ENCODE measurements at places on chromosomes 5 and 9.
A peak's percentile ranks its signal among the peaks of the same experiment; 100 is the strongest.

GRCh38 chr5:127978738-127979300, 104.7 kb upstream of the SLC12A2 start:
- DNase-seq, result no peak

DNA sequence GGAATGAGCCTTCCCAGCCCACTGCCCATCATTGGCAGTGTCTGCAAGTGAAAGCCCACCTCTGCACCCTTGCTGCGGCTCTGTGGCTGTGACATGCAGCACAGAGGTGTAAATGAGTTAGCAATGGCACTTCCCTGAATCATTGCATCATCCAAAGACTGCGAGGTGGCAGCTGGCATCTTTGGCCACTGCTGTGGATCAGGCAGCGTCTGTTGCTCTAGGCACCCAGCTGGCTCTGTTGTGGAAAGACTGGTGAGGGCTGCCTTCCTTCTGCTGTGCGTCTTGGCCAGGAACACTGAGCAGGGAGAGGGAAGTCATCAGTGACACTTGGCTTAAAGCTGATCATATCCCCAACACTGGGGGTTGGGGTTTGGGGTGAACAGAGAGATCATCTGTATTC, 64.5 kb downstream of the MFAP3 start:
- no peak for DNase-seq

GRCh38 chr9:86275962-86276361, 6.4 kb downstream of the ISCA1 start:
- DNase-seq, result no peak

DNA sequence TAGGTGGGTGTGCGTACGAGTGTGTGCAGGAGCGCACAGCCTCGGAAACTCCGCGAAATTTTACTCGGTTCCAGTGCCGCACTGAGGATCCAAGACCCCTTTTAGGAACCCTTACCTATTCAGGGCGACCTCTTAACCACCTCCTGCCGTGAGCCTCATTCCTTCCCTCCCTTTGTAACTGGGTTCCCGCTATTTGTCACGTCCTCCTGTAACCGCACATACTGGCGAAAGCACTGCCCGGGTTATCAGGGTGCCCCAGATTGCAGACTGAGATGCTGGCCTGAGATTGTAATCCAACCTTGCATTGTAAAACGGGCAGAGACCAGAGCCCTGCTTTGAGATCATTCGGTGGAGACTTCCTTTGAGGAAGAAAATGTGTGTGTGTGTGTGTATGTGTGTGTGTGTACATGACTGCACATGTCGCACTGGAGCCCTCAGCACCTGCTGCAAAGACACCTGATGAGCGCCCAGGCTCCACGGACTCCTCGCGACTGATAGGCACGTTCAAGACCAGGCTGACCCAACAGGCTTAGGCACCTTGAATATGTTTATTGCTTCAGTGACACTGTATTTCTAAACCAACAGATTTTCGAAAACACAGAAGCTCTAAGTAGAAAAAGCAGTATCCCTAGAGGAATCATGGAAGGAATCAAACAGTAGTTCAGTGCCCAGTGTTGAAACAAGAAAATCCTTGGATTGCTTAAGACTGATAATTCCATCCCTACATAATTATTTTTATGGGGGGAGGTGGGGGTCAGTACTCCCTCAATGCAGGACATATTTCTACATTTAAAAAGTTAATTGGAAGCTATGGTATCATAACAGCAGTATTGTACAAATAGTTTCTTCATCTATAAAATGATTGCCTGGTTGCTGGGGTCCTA, 86.5 kb upstream of the TNFAIP8 start:
- DNase-seq, result no peak

- no peak for DNase-seq
Observed at GRCh38 chr5:58143727-58144126, 316.2 kb downstream of the PLK2 start.

DNA sequence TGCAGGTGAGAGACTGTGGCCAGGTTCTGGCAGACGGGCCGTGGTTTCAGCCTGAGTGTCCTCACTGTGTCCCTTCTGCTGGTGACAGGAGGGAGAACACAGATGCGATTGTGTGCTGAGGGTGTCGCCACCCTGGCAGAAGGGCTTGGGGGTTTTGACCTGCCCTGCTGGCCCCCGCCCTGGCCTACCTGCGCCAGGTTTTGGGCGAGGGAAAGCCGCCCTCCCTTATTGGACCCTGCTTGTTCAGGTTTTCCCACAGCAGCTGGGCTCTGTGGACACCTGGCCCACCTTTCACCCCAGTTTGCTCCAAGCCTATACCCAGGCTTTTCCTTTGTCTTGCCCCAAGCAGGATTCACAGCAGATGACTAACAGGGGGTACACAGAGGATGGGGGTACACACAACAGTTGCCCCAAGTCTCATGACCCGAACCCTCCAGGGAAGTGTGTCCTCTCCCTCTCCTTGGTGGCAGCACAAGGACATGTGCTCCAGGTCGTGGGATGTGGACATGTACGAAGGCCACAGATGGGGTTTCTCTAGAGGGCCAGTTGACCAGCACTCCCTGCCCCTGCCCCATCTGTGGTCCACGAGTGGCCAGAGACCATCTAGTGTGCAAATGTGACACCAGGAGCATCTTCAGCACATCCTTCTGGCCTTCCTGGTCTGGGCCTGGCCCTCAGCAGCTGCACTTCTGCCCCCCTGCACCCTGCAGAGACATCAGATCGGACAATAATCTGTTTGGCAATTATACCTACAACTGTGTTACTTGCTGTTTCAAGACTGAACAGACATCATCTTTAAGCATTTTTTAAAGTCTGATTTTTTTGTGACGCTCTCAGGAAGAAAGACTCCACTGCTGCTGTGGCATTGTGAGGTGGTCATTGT, 265.8 kb upstream of the IRX4 start:
- no peak for DNase-seq

- DNase-seq, result no peak
Observed at GRCh38 chr5:102313912-102314311, 17.8 kb upstream of the SLCO4C1 start.

GRCh38 chr5:131214609-131215227, 44.0 kb downstream of the LYRM7 start:
- no peak for DNase-seq

DNA sequence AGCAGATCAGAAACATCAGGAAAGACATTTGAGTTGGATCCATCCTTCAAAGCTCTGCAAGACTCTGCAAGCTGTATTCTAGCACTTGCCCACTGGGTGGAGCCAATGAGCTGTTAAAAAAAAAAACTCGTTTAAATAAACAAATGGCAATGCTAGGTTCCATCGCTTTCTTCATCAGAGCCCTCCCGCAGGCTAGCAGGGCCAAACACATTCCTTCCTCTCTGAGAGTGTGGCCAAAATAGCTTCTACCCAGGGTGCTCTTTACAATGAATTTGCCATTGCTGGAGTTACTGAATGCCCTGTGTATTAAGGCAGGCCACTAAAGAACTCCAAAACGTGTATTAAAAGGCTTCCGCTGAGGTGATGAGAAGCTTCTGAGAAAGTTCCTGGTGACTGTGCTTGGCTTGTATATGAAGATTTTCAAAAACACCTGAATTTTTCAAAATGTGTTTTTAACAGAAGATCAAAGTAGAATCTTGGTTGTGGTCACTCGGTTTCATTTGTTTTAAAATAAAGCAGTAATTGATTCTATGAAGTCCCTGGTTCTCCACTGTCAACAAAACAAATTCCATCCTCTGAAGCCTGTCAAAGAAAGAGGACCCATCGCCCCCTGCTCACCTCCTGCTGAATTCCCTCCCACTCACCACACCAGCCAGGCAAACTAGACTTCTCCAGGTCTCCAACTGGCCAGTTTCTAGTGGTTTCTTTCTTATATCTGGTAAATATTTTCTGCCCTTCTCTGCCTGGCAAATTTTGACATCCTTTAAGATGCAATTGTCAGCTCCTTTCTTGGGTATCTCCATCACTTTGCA, 36.5 kb upstream of the EQTN start:
- DNase-seq, result peak; percentile 15

- DNase-seq, result no peak
Observed at GRCh38 chr9:81058782-81059181, 630.6 kb downstream of the TLE1 start.

DNA sequence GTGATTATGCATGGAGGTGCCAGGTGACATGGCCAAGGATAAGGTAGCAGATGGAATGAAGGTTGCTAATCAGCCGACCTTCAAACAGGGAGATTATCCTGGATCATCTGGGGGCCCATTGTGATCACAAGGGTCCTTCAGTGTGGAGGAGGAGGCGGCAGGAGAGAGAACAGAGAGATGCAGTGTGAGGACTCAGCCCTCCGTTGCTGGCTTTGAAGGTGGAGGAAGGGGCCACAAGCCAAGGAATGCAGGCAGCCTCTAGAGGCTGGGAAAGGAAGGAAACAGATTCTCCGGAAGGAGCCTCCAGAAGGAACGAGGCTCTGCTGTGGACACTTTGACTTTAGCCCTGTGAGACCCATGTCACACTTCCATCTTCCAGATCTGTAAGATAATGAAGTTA, 27.4 kb upstream of the EEIG1 start:
- no peak for DNase-seq

GRCh38 chr5:152107220-152107619, 182.6 kb upstream of the GLRA1 start:
- DNase-seq, result no peak

DNA sequence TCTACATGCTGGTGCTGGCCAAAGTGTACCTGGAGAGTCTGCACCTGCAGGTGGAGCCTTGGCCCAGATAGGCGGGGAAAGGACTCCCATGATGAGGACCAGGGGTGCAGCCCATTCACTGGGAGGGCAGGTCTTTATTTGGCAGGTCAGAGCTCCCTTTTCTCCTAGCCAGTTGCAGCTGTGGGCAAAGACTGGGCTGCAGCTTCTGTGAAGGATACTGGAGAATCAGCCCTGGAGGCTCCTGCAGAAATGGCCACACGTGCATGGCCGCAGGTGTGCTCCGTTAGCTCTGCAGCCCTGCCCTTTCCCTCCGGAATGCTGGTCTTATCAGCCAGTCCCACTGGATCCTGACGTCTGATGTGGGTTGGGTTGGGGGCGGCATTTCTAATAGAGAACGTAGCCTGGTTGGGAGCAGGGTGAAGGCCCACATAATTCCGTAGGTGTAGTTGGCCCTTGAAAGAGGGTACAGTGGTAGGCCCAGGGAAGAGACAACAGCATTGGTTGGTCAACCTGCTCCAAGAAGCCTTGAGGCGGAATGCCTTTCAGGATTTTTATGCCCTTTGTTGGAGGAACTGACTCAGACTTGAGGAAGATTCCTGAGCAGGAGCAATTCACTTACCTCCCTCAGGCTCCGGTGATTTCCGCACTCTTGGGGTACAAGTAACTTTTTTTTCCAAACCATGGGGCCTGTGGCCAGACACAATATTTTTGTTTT, 22.0 kb upstream of the TIFAB start:
- no peak for DNase-seq

DNA sequence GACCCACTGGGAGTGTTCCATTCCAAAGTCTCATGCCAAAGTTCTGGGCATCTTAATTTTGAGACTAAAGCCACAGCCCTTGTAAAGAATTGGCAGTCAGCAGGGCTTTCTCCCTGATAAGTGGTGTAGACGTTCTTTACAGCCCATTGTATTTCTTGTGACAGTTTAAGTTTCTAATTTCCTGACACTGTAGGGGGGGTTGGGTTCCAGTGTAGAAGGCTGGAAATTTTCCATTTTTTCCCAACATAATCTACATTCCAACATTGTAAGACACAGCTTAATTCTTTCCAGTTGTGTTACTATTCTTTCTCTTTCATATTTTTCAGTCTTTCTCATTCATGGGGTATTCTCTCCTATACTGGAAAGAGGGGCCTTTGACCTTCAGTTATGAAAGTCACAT, 121.1 kb downstream of the FBXL7 start:
- DNase-seq, result no peak

- no peak for DNase-seq
Observed at GRCh38 chr9:79701651-79702050, 129.9 kb downstream of the TLE4 start.

GRCh38 chr5:53041071-53041692, 52.0 kb downstream of the ITGA2 start:
- no peak for DNase-seq

DNA sequence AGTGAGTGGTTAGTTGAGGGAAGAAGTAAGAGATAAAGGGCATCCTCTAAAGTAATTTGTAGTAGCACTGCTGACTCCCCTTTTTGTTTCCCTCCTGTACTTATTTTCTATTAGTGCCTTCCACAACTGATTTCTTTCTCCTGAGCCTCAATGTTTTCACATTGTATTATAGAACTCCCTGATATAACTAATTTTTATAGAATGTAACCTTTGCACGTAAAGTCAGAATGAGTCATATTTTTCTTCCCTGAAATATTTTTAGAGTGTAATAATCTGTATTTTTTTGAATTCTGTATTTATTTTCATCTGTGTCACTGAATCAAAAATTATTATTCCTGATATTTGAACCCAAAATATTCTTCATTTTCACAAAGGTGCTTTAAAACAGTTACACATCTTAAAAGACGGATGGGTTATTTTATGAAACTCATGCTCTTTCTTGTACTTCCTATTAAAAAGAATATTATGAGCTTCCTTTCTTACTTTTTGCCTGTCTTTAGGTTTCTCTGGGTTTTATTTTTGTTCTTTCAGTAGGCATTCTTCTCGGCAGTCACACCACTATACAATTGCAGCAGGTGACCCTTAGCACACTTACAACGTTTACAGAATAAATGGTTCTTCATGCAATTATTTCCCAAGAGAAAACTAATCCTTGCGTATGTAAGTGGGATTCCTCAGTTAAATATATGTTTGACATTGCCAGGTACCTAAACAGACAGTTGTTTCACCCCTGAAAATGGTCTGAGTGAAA, 30.5 kb upstream of the DMRTA1 start:
- no peak for DNase-seq

DNA sequence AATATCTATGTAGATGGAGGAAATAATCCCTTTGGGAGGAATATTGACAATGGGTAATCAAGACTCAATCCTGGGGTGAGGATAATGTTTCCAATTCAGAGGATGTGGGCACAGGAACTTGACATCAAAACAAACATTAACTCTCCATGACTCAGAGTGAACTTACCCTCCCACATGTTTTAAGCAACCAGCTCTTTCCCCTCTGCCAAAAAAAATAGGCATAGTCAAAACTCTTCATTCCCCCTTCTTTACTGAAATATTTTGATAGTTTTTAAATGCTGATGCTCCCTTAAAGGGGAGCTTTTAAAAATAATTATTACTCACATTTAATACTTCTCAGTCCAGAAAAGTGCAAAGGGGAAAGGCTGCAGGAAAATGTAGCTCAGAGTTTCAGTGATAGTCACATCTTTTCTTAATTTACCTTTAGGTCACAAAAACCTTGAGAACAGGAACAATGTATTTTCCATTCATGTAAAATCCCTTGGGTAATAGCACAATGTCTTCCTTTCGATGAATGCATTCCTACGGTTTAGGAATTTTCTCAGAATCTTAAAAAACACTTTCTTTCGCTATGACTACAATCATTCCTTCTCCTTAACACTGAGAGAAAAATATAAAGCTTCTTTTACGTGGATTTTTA, 298.4 kb upstream of the GRAMD2B start:
- DNase-seq, result no peak

- DNase-seq, result no peak
Observed at GRCh38 chr5:124645396-124645795, 101.0 kb downstream of the ZNF608 start.

- DNase-seq, result no peak
Observed at GRCh38 chr5:65566505-65566904, 3.4 kb downstream of the PPWD1 start.

- no peak for DNase-seq
Observed at GRCh38 chr9:89996773-89997172, 392.0 kb downstream of the GADD45G start.
